ENCODE measurements at places on chromosomes 3 and 15.

DNA sequence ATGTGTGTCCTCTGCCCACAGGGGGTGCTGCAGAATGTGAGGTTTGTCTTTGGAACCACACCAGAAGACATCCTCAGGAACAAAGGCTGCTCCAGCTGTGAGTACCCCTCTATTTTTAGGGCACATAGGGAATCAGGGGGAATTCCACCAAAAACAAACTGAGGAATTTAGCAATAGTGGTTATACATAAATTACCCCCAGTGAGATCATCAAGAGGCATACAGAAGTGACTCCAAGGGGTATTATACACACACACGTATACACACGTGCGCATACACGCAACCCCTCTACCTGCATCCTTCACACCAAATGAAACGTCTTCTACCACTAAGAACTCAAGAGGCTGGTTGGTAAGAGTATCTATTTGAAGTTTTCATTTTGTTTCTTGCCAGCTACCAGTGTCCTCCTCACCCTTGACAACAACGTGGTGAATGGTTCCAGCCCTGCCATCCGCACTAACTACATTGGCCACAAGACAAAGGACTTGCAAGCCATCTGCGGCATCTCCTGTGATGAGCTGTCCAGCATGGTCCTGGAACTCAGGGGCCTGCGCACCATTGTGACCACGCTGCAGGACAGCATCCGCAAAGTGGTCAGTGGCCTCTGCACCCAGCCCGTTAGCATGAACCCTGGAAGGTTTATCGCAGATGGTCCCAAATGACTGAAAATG lies 2.9 kb downstream of the THBS1 start:
- peak; percentile 55 for DNase-seq

DNA sequence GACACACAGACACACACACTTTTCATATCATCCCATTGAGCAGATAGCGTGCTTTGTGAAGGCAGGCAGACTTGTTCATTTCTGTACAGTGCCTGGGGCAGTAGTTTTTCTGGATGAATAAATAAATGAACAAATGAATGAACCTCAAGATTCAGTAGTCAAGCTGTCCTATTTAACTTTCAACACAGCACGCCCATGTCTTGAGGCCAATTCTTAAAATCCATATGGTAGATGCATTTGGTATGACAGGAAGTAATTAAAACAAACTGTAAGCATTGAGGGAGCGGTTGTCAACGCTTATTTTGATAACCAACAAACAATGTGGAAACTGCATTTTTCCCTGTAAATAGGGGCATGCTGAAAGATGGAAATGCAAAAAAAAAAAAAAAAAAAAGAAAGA lies 80.0 kb upstream of the BNC1 start:
- DNase-seq = no peak

GRCh38 chr15:41950489-41950888 lies 21.9 kb downstream of the EHD4 start:
- DNase-seq = no peak

DNA sequence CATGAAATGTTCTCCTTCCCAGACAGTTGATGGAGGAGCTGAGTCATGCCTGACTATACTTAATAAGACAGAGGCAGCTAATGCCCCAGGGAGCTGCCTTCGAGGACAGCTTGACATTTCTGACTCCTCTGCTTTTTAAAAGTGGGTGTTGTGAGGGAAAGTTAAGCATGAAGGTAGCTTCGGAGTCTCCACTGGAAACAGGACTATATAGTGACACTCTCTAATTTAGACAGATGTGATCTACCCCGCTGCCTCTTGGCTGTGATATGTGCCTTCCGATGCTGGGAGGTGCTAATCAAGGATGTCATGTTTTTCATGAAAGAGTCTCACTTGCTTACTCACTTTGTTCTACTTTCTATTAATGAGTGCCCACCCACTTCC lies 72.7 kb downstream of the IL1RAP start:
- DNase-seq = no peak

- no peak for DNase-seq
Observed at GRCh38 chr3:29011966-29012365, 268.9 kb upstream of the RBMS3 start.

- DNase-seq = no peak
Observed at GRCh38 chr3:183513046-183513706, 42.3 kb downstream of the KLHL6 start.

DNA sequence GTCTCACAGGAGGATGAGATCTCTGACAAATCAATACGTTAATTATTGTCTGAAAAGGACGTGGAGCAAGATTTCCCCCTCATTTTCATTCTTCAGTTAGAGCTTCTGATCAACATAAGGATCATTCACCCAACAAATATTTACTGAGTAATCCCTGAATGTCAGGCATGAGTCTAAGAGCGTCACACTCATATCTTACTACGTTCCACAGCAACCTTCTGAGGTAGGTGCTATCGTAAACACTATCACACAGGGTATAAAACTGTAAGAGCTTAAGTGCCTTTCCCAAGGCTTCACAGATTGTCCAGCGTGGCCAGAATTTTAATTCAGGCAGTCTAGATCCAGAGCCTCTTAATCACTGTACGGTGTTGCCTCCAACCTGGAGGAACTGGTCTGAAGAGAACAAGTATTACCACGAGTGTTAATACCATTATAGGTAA lies 10.6 kb upstream of the TM4SF1 start:
- DNase-seq = no peak

- DNase-seq = no peak
Observed at GRCh38 chr3:128991355-128991895, 2.5 kb downstream of the CFAP92 start.

DNA sequence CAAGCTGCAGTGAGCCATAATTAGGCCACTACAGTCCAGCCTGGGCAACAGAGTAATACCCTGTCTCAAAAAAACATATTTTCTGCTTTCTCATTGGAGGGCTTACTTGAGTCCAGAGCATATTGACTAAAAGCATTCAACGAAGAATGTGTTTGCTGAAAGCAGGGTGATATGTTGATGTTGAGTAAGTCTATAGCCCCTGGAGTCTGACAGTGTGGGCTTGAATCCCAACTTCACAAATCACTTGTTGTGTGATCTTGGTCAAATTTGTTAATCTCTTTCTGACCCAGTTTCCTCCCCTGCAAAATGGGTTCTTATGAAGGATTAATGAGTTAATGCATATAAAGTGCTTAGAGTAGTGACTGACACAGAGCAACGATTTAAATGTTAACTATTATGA lies 403.9 kb downstream of the MECOM start:
- DNase-seq = no peak

DNA sequence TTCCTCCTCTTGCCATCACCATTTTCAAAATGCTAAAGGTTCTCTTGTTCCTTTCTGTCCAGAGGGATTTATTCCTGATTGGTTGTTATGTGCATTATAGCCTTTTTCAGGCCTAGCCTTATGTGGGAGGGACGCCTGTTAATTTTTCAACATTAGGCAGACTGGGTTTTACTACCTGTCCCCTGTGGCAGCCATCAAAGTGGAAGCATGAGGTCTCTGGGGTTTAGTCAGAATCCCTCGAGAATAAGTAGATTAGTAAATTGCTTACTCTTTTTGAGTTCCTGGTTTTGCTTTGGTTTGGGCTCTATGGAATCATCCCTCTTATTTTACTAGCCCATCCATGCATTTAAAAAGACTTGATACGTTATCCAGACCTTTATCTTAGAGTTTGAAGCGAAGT lies 32.4 kb downstream of the PAK2 start:
- DNase-seq = peak; percentile 50

GRCh38 chr15:90560229-90560776 lies 30.6 kb downstream of the CRTC3 start:
- DNase-seq = no peak

- DNase-seq = no peak
Observed at GRCh38 chr3:149476225-149476624, 1.7 kb downstream of the TM4SF4 start.

DNA sequence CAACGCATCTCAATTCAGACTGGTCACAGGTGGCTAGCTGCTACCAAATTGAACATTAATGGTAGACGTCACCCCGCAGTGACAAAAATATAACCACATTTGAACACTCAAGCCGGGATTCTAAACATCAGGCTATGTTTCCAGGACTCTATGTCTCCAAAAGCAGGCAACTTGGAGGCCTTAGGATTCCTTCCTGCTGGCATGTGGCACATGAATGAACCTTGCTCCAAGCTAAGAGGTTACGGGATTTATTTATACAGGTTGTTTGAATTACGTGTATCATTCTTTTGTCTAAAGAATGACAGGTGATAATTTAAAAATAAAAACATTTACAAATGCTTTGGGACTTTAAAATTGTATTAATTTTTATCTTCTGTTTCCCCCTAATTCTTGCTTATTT lies 864.4 kb upstream of the CFAP20DC start:
- no peak for DNase-seq

- no peak for DNase-seq
Observed at GRCh38 chr3:8660175-8661118, 15.8 kb upstream of the SSUH2 start.

DNA sequence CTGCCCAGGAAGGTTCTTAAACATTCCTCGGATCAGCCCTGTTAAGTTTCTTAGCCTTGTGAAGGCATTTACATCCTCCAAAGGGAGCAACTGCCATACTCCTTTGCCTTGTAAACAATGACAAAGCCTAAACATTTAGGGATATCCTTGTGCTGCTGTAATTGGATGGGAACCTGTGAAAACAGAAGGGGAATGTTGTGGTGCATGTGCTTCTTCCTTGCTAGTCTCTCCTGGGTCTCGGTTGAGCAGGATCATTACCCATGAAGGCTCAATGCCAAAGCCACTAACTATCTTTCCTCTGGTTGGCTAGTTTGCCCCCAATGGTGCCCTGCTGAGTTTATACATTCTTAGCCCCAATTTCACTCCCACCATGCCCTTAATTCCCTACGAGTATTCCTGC lies 17.3 kb downstream of the CHRNA3 start:
- no peak for DNase-seq

DNA sequence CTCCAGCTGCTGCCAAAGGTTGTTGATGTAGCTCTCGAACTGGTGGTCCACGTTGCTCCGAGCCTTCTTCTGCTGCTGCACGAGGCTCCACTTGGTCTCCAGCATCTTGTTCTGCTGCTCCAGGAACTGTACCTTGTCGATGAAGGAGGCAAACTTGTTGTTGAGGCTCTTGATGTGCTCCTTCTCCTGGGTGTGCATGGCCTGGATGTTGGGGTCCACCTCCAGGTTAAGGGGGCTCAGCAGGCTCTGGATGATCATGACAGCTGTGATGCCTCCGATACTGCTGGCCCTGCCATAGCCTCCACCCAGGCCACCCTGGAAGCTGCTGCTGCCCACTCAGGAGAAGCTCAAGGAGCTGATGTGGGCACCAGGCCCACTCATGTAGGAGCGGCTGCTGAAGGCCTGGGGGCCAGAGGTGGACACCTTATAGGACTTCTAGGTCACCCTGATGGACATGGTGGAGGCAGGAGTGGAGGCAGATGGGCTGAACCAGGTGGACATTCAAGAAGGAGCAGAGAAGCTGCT lies 14.9 kb upstream of the PSTPIP1 start:
- no peak for DNase-seq

GRCh38 chr15:89457086-89457485 lies 39.3 kb downstream of the RHCG start:
- DNase-seq = peak; percentile 70

DNA sequence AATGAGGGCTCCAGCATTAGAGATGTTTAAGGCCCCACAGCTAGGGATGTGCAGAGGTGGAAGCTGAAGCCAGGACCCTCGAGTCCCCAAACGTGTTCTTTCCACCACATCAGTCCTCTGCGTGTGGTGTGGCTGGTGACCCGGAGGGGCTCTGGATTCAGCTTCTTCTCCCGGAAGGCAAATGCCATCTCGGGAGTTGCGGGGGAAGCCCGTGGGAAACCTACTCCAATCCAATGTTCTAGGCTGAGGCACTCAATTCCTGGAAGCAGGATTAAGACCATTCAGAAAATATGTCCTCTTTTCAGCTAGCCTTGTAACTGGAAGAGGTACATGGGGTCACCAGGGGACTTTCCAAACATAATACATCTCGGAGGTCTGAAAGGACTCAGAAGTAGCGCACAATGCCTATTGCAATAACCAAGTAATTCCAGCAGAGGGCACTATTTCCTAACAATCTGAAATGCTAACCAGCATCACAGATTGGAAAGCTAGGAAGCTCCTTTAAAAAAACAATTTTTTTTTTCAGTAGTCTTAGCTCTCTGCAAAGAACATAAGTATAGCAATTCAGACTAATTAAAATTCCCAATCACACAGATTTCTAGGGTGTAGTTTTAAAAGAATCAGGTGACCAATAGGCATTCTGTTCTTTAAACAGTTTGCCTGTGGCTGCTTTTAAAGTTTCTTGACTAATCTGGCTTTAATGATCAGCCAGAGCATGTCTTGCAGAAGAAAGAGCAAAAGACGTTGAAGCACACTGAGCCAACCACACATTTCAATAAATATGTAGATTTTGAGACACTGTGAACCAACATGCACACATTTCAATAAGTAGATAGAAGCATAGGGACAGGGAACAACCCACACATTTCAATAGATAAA lies 36.1 kb downstream of the BNC1 start:
- DNase-seq = peak; percentile 52

DNA sequence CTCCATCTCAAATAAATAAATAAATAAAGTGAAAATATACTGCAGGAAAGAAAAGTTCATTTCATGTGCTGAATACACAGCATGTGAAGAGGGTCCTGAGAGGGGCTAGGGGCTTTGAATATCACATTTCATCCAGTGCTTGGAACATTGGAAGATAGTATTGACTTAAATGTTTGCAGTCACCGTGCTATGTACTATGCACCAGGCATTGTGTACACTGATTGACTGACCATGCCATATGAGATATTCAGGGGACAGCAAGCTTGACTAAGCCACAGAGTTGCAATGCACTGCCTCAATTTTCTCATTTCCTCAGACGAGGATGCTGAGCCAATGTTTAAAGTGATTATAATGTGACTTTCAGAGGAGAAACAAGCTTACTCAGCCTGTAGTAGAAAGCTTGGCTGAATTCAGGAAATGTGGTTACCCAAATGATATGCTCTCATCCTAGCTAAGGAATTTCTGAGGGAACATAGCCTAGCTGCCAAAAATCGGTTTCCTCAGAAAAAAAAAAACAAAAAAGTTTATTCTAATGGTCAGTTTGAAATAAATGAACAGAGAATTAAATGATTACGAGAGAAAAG lies 557.9 kb downstream of the FGF12 start:
- no peak for DNase-seq

DNA sequence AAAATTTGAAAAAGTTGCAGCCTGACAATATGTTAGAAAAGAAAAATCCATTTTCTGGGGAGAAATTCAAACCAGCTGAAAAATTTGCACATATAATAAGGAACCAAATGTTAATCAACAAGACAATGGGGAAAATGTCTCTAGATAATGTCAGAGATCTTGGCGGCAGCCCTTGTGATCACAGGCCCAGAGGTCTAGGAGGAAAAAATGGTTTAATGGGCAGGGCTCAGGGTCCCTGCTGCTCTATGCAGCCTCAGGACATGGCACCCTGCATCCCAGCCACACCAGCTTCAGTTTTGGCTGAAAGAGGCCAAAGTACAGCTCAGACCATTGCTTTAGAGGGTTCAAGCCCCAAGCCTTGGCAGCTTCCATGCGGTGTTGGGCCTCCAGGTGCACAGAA lies 701.9 kb downstream of the IGSF11 start:
- DNase-seq = no peak

- DNase-seq = no peak
Observed at GRCh38 chr15:63465104-63465503, 39.3 kb upstream of the USP3 start.

GRCh38 chr15:71501344-71502076 lies 308.8 kb upstream of the NR2E3 start:
- no peak for DNase-seq

- DNase-seq = no peak
Observed at GRCh38 chr3:134797741-134798451, 2.8 kb downstream of the EPHB1 start.

Measured in D341Med (cell line).